Activated CD4-positive, alpha-beta T cell treated with anti-CD3 and anti-CD28 coated beads, Interleukin-2, amount 50 U/mL, for 48 hours (primary cell): ENCODE measurements at places on chromosomes 13 and 19.

GRCh38 chr13:110714797-110715394 lies 1.4 kb downstream of the ING1 start:
- DNase-seq = peak; percentile 47

DNA sequence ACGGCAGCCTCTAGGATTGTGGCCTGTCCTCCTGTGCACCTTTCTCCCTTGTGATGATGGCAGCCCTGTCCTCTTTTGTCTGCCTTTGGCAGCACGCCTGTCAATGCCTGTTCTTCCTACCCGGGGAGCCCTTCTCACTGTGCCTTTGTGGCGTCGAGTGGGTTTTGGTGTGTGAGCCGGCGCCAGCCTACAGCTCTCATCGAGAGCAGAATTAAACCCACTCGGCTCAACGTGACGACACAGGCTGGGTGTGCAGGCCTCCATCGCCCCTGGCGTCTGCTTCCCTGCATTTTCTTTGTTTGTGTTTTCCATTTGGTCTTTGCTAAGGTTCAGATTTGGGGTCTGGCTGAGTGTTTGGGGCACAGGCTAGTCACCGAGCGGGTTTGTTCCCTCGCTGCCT lies 34.4 kb downstream of the AP1M1 start:
- no peak for DNase-seq

DNA sequence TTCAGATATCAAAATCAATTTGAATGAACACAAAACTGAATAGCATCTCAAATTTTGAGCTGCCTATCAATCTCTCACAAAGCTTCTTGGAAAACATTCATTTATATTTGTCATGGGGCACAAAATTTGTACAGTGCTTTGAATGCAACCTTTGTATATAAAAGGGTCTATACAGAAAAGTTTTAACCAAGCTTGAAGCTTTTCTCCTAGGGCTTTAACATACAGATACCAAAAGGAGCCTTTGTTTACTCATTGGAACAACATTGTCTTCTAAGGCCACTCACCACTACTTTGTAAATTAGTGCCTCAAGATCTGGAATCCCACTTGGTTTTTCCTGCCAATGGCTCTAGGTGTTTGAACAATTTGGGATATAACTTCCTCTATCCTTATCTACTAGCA lies 21.2 kb downstream of the LNX2 start:
- DNase-seq = no peak

DNA sequence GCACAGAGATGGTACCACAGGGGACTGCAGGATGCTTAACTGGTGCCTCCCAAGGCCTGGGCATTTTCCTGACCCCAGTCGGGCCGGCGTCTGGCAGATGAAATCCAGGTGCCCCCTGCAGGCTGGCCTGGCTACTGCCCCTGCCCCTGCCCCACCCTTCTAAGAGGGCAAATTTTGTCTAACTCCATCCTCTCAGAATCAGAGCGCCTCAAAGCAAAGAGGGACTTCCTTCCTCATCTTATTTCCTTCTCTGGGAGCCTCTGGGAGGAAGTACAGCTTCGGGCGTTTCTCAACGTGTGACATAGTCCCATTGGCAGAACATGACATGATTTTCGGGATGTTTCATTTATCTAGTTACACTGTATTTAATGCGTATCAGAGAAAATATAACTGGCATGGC lies 2.7 kb downstream of the PRKACA start:
- peak; percentile 65 for DNase-seq

DNA sequence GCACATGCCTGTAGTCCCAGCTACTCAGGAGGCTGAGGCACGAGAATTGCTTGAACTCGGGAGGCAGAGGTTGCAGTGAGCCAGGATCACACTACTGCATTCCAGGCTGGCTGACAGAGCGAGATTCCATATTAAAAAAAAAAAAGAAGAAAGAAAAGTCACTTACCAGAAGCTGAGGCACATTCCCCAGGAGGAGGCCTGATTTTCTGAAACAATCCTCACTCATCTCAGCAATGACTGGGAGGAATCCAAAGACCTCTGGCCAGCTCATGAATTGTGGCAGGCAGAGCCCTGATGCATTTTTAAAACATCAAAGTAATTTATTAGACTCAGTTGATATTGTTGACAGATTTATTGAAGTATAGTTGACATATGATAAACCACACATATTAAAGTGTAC lies 206.3 kb downstream of the FOXO1 start:
- no peak for DNase-seq

GRCh38 chr13:113952151-113952982 lies 21.5 kb downstream of the C13orf46 start:
- DNase-seq = no peak
